SK-N-SH (cell line): ENCODE measurements at places on chromosomes 4 and X.
A peak's percentile ranks its signal among the peaks of the same experiment; 100 is the strongest.

DNA sequence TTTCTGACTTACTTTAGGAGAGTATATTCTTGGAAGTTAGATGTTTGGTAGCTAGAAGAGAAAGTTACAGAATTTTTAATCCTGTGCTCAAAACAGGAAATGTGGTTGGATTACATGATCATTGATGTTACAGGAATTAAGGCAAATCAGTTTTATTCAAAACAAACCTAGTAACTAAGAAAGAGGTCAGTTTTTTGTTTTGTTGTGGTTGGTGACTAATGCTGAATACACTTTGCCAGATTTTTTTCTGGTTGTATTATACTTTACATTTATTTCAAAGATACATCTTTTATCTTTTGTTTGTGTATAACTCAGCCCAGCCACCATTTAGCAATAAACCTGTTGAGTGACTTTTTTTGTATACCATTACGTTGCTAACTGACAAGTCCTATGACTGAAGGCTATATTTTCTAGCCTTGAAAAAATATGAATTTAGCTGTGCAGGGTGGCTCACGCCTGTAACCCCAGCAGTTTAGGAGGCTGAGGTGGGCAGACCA is 116.7 kb downstream of the KLHL8 start:
- no peak for DNase-seq

- DNase-seq = no peak
Observed at GRCh38 chr4:148800336-148800885, 358.2 kb upstream of the NR3C2 start.

DNA sequence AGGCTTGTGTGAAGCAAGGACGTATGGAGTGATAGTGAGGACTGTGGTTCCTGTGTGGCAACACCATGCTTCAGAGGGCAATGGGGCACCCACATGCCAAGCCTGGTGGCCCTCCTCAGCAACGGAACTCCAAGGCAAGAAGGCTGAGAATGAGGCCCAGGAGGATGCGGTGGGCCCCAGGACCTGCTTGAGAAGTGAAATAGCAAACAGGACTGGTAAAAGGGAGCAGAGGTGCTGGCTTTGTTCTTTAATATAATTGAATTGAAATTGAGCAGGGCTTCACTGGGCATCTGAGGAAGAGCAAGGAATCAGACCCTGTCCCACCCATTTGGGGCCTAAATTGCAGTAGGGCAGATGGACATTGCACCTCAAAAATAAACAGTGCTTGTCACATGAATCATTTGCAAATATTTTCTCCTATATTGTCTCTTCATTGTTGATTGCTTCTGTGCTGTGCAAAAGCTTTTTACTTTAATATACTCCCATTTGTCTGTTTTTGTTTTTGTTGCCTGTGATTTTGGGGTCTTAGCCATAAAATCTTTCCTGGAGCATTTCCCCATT is 2.3 kb downstream of the TMEM187 start:
- DNase-seq = no peak

DNA sequence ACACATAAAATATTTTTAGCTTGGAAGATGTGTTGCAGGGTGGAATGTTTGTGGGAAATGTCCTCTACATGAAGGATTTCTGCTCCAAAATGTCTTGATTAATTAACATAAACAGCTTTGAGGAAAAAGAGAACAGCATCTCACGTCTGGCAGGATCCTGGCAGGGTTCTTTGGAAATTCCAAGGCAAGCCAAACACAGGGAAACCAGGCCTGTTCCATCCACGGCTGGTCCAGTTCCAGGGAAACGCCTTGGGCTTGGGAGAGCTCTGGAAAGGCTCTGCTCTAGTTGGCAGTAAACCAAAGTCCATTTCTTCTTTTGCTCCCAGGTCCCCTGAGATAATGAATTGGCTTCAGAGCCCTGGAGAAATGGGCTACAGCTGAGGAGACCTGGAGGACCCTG is 42.4 kb upstream of the GAB1 start:
- DNase-seq = peak; percentile 67

DNA sequence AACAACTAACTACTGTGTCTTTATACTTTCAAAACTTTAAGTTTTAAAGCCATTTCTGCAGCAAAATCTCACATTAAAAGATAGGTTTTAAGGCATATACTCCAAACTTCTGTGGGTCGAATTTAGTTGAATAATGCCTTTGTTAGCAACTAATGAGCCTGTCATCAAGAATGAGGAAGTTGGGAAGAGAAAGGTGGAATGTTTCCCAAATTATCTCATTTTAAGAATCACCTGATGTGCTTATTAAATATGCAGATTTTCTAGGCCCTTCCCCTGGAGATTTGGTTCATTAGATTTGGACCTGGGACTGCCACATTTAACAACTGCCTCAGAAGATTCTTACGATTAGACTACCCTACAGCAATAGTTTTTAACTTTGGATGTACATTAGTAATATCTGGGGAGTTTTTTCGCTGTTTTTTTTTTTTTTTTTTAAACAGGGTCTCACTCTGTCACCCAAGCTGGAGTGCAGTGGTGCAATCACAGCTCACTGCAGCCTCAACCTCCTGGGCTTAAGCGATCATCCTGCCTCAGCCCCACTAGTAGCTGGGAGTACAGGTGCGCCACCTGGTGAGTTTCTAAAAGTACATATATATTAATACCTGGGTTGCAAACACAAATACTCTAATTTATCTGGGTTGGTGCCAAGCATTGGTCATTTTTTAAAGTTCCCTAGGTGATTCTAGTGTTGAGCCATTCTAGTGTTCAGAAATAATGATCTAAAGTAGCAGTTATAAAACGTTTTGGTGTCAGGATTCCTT is 16.1 kb upstream of the TASL start:
- no peak for DNase-seq
